Stimulated activated CD4-positive, alpha-beta T cell treated with anti-CD3 and anti-CD28 coated beads, Interleukin-4, amount 100 ng/mL, for 24 hours (primary cell): ENCODE measurements at places on chromosomes 16 and 17.

GRCh38 chr17:10171581-10171981 lies 26.8 kb downstream of the GAS7 start:
- DNase-seq, result no peak

- DNase-seq, result peak; percentile 38
These were observed 83.7 kb downstream of the N4BP1 start for GRCh38 chr16:48526058-48526957.

GRCh38 chr17:74757502-74757901 lies 9.1 kb downstream of the NHERF1 start:
- DNase-seq, result no peak

GRCh38 chr16:23428351-23428750 lies 24.6 kb downstream of the COG7 start:
- no peak for DNase-seq
